ENCODE measurements at places on chromosomes 12 and 14.

DNA sequence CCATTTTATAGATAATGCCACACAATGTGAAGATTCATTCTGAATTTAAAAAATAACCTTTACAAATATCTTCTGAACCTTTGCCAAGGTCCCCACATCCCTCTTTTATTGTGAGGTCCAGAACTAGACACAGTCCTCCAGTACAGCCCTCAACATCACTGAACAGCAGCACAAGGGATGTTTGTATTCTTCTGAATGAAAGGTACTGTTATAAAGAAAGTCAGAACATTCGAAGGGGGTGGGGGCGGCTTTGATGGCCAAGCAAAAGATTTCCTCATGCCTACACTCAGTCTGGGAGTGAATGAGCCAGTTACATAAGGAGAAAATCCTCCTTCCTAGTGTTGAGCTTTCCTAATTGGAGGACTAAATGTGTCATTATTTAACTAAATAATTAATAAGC is 77.3 kb downstream of the PPM1A start:
- DNase-seq, result no peak

DNA sequence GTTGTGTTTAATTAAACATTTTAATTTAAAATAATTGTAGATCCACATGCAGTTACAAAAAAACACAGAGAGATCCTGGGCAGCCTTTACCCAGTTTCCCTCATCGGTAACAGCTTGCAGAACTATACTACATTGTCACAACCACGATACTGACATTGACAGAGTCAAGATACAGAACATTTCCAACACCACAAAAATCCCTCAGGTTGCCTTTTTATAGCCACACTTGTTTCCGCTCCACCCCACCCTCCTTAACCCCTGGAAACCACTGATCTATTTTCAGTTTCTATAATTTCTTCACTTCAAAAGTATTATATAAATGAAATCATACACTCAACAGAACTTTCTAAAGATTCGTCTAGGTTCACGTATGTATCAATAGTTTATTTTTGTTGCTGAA is 458.8 kb upstream of the SOX5 start:
- DNase-seq, result no peak

- no peak for DNase-seq
Measured at GRCh38 chr12:4956054-4956453, 46.3 kb downstream of the KCNA1 start.

DNA sequence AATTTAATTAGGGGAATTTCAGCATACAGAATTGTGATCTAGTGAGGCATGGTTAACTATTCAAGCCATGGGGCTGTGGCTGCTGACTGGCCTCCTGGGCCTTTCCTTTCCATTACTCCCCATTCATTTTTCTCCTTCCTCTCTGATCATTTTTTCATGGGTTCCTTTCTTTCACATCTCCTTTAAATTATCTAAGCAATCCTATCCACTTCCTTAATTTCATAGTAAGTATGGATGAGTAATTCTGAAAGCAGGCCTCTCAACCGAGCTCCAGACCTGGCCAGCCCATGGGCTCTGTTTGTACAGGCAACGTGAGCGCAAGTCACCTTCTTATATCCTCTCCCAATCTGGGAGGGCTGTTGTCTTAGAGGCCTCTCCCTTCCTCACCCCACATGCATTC is 13.4 kb downstream of the CKAP4 start:
- no peak for DNase-seq

- DNase-seq, result no peak
Measured at GRCh38 chr12:30997685-30998440, 71.3 kb downstream of the TSPAN11 start.

- no peak for DNase-seq
Measured at GRCh38 chr14:93114713-93115068, 1.0 kb downstream of the ITPK1 start.

Data from stimulated activated CD8-positive, alpha-beta memory T cell treated with anti-CD3 and anti-CD28 coated beads, Interleukin-2, amount 100 ng/mL, for 1 hour (primary cell).